DND-41 (cell line): ENCODE measurements at places on chromosomes 1 and 21.

GRCh38 chr1:30691480-30691879, 31.9 kb downstream of the MATN1 start:
- no peak for DNase-seq

GRCh38 chr1:41861535-41862383, 57.0 kb downstream of the HIVEP3 start:
- no peak for DNase-seq

- no peak for DNase-seq
These were observed 12.0 kb downstream of the HMGB4 start for GRCh38 chr1:33875862-33876261.

- DNase-seq: no peak
These were observed 7.0 kb downstream of the NAV1 start for GRCh38 chr1:201545851-201546492.

DNA sequence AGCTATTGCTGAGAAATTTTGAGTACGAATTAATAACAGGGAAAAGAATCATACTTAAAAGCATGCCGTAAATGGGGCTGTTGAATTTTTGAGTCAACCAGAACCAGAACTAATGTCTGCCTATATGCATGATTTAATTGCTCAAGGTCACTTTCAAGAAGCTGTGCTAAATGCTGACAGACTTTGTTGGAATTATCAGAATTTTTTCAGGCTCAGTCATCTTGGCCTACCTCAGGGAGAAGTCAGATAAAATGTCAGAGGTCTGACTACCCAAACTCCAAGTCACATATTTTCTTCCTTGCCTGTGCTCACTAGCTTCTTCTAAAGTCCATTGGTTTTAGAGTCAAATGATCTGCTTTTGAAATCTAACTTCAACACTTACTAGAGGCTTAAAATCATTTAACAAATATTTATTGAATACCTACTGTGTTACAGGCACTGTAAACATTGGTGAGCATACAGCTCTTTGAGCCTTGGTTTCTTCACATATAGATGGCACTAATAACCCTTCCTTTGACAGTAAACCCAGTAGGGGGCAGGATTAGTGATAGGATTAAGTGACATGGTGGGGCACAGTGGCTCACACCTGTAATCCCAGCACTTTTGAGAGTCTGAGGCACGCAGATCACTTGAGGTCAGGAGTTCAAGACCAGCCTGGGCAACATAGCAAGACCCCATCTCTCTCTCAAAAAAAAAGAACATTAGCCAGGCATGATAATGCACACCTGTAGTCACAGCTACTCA, 121.2 kb upstream of the SLC44A3 start:
- no peak for DNase-seq

DNA sequence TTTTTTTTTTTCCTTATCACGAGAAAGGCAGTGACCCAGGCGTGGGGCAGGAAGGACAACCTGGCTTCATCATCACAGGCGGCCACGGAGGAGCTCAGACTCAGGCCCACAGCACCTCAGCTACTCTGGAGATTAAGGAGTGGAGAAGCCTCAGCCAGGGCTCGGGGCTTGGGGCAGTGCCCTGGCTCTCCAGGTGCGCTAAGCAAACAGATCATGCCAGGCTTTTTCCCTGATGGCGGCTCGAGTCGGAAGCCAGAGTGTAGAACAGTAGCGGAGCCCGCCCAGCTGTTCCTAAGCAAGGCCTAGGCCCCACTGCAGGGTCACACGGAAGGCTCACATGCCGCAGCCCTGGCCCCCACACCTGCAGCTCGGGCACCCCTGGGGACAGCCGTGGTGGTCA, 70.7 kb downstream of the AGPAT3 start:
- no peak for DNase-seq

DNA sequence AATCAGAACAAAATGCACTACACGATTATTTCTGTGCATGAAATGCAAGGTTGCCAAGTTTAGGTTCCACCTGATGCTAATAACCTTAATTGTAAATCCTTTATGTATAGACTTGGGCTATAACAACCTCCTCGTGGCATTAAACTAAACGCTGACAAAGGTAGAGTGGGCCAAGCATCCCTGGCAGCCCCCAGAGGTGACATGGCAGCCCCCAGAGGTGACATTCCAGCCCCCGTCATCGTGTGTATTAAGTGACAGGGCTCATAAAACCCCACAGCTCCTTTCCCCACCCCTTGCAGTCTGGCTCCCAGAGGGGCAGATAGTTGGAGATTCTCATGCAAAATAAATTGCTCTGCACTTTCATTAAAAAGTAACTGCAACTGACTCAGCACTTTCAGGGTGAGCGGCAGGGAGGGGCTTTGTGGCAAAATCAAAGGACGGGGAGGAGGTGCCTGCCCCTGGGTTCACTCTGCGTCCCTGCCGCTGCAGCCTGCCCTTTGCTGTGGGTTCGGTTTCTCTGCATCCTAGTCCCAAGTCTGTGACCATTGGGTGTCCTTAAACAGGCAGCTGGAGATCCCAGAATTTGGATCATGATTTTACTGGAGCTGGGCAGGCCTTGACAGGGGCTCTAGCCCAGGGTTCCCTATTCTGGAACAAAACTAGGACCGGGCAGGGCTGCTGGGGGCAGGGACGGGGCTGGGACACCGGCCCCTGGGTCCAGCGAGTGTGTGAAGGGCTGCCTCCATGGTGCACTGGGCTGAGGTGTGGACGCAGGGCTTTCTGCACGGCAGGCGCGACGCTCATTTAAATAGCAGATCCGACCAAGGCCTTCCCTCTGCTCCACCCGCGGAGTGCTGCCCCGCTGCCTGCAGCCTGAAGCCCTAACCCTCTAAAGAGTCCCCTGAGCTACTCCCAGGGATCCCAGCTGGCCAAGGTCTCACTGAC, 234.9 kb upstream of the VAMP3 start:
- DNase-seq: peak; percentile 26

GRCh38 chr1:229047840-229048620, 222.9 kb upstream of the RAB4A start:
- no peak for DNase-seq

- no peak for DNase-seq
These were observed 162.0 kb downstream of the KIF26B start for GRCh38 chr1:245316784-245317183.

GRCh38 chr1:4636186-4636585, 18.2 kb upstream of the AJAP1 start:
- DNase-seq: no peak

DNA sequence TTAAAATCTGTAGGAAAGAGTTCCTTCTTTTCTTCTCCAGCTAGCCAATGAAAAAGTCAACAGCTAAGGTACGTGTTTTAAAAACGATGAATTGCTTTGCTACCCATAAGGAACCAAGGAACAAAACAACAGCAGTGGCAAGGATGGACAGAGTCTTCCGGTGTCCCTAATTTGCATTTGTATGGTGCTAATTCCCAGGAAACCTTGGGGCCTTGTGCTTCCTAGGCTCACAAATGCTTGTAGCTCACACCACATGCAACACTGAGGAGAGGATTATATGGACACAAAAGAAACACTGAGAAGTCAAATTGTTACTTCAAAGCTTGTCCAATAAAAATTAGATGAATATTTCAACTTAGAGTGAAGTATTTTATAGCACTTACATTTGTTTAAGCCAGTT, 1.8 kb upstream of the PGBD5 start:
- no peak for DNase-seq

DNA sequence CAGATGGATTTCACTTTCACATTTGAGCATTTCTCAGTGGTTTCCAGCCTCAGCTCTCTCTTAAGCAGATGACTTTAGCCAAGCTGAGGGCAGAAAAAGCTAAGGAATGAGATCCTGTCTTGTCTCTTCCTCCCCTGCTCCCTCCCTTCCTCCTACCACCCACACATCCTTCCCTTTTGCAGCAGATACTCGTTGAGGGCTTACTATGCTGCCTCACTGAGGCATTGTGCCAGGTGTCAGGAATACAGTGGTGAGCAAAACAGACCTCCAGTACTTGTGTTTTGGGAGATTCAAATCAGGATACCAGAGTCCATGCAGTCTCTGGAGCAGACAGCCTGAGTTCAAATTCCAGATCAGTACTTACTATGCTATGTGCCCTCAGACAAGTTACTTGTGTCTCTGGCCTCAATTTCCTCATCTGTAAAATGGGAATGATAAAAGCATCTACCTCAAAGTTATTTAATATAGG, 43.2 kb downstream of the KIF26B start:
- DNase-seq: no peak

DNA sequence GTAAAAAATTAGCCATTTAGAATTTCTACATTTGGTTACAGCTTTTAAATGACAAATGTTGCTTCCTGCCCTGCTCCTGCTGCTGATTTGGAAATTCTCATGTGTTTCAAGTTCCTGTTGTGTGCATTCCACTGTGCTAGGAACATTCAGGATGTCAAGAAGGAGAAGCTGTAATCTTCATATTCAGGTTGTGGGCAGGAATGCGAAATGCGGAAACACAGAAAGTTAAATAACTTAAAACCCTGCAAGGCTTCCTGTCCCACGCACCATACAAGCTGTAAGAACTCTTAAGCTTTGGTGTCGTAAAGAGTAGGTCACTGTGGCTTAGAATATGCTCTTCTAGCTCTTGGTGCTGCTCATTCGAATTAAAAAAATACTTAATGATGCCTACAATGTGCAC, 52.6 kb downstream of the S100B start:
- DNase-seq: no peak

DNA sequence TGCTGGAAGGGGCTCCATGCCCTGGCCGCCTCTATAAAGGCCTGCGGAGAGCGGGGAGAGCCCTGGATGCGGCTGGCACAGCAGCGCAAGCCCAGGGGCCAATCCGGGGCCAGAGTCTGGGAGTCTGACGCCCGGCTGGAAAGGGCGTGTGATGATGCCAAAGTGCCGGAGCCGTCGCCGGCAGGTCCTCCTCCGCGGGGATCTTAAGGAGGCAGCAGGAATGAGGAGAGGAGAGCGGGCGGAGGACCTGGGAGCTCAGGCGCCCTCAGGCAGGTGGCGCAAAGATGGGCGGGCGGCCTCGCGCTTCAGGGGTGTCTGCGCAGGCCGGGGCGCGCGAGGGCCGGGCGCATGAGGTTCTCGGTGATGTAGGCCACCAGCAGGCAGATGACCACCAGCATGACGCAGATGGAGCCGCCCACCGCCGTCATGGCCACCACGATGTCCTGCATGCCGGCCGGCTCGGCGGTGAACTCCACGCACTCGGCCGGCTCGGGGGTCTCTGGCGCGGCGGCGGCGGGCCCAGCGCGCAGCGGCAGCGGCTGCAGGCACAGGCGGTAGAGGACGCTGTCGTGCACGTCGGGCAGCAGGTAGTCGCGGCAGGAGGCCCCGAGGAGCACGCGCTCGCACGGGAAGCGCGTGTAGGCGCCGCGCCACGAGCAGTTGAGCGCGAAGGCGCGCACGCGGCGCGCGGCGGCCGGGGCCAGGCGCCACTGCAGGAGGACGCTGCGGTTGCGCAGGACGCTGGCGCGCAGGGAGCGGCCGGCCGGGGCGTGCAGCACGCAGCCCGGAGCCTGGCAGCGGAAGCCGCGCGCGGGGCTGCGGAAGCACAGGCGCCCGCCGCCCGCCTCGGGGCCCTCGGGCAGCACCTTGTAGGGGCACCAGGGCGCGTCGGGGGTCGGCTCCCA, 653 bp downstream of the FNDC10 start:
- no peak for DNase-seq

DNA sequence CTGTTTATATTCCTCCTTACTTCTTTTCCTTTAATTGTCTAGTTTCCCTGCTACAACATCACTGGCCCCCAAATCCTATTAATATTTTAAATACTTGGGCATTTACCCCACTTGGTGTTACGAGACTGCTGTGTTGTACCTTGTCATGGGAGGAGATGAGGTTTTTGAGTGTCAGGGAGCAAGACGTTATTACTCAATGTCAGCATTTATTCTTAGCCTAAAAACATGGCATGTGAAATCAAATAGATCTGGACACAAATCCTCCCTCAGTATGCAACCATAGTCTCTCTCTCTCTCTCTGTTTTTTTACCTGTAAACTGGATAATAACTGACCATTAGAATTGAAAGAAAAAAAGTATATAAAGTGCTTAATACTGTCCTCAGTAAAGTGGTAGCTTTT, 4.6 kb downstream of the LRRC8B start:
- no peak for DNase-seq

DNA sequence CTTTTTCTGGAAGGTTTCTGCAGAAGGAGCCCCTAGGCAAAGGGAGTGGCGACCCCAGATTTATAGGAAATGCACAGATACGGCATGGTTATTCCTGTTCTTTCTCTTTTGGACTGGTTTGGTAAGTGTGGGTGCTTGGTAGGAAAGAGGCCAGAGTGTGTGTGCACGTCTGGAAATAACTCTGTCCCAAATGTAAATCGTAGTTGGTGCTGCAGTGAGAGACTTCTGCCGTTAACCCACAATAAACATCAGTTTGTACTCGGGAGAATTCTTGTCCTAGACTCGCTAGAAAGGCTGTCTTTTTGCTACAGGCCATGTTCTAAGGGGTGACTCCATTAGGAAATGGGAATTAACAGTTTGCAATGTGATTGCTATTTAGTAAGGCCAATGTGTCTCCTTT, 779 bp downstream of the SLC44A3 start:
- DNase-seq: no peak

DNA sequence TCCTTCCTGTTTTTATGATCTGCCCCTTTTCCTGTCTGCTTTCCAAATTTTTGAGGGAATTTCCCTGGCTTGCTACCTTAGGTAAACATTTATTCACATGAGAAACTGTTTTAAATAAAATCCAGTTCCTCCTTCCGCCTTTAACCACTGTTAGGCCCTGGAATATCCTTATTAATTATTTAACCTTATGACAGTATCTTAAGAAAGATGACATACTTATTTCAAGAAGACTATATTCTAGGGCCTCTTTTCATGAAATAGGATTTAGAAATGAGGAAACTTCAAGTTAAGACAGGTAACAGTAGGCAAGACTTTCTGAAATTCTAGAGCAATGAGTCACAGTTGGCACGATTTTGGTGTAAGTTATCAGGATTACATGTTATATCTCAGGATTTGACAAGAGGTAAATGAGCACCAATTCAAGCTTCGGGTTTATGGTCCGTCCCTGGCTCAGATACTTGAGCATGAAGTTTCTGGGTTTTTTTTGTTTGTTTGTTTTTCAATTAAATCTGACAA, 2.0 kb upstream of the TNFSF18 start:
- no peak for DNase-seq

GRCh38 chr21:40732253-40733023, 114.5 kb downstream of the DSCAM start:
- no peak for DNase-seq

DNA sequence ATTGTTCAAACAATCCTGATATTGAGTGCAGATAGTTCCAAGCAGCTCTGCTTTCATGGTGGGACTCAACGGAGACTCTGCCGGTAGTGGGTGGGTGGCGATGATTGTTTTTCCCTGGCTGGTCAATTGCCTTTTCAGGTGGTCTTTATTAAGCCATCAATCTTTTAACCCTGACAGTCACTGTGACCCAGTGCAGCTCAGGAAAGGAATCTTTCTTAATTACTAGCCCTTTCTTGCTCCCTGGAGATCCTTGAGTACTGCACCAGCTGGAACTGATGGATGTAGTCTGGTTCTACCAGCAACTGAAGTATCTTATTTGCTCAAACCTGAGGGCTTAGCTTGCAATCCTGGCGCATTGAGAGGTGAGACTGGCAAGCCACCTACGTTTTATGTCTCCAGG, 196.4 kb downstream of the PLPP3 start:
- no peak for DNase-seq

- DNase-seq: no peak
These were observed 43.5 kb upstream of the SCCPDH start for GRCh38 chr1:246680696-246681130.
